Naive thymus-derived CD4-positive, alpha-beta T cell (primary cell): ENCODE measurements at places on chromosomes 11 and 22. TPM values are rescaled to one million over a fixed set of nuclear protein-coding genes. Genes with fewer than 3 reads are reported as not detected.

- DNase-seq = no peak
These were observed 40.9 kb downstream of the GAS2 start for GRCh38 chr11:22707119-22707899.

GRCh38 chr11:73298233-73298632 lies 9.8 kb upstream of the ARHGEF17 start:
- no peak for DNase-seq

DNA sequence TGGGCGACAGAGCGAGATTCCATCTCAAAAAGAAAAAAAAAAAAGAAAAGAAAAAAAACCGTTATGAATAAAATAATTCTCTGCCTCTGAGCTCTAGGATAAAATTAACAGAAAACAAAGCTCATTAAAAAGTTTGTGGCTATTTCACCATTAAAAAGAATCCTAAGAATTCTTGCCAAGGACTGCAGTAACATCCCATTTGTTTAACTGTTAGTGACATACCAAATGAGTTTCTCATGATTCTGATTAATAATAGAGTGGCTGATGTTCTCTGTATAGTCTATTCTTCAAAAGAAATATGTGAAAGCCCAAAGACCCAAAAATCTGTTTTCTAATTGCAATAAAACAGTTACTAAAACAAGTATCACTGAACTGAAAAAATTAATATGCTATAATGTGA lies 19.7 kb downstream of the CLNS1A start:
- no peak for DNase-seq

GRCh38 chr11:95736355-95736754 lies 53.2 kb downstream of the FAM76B start:
- no peak for DNase-seq

DNA sequence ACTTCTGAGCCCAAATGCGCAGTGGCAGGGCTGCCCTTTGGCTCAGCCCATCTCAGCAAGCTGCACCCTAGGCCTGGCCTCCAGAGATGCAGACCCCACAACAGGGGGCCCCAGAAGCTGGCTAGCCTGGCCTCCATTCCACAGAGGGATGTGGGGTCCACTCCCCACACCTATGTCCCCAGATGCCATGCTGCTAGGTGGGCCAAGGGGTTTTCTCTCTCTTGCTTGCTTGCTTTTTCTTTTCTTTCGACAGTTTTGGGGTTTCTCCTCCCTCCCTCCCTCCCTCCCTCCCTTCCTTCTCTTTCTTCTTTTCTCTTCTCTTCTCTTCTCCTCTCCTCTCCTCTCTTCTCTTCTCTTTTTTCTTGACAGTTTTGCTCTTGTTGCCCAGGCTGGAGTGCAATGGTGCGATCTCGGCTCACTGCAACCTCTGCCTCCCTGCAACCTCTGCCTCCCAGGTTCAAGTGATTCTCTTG lies 9.6 kb downstream of the SCARF2 start:
- DNase-seq = no peak

Gene GRAP2
- 134 and 145 TPM in 2 replicates for total RNA-seq

DNA sequence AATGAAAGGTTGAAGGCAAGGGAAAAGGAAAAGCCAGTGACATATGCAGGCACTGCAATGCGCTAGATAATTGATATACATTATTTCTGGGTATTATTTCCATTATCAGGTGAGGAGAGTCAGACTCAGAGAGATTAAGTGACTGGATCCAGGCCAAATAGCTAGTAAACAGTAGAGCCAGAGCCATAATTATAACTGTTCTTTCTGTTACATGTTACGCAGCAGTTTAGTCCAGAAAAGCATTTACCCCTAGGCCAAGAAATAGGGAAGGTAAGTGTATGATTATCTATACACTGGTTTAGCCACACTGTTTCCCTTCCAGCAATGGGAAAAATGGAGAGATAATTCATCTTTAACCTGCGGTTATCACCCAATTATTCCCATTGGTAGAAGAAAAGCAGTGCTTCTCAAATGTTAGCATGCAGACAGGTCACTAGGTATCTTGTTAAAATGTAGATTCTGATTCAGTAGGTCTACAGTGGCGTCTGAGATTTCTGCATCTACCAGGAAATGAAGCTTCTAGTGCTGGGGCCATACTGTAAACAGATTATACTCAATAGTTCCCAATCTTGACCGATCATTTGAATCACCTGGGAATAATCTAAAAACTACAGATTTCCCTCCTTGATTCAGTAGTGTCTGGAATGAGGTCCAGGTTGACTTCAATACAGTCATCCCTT lies 69.4 kb downstream of the RBFOX2 start:
- no peak for DNase-seq

DNA sequence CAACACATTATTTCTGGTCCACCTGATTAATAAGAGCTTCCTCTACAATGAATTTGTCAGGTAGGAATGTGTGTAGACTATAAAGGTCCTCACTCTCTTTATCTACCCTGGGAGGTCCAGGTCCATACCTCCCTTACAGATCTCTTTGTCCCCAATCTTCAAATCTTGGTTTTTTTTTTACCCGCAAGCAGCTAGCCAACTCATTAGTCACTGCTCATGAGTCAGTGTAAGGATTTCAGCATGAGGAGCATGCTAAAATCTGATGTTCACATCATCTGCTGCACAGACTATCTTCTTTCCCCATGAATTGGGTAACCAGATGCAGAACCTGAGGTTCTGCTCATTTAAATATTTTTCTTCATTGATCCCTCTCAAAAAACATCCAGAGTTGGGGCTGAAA lies 397.0 kb upstream of the ISX start:
- no peak for DNase-seq

- no peak for DNase-seq
These were observed 2.7 kb downstream of the RNH1 start for GRCh38 chr11:504053-504993.

DNA sequence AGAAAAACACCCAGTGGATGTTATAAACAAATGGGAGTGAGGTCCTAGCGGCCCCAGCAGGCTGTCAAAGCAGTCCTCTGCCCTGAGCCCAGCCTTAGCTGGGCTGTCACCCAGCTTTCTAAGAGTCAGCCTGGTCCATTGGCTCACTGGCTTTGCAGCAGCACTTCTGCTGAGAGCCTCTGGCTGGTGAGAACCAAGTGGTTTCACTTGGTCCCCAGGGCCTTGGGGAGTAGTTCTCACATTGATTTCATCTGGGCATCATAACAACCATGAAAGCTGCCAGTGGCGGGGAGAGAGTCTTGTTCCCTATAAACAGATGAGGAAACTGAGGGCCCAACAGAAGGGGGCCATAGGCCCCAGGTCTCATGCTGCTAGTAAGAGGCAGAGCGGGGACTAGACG lies 11.4 kb downstream of the SEC14L6 start:
- DNase-seq = no peak

Gene MOB2
- 38.4 and 38.5 TPM in 2 replicates for total RNA-seq

DNA sequence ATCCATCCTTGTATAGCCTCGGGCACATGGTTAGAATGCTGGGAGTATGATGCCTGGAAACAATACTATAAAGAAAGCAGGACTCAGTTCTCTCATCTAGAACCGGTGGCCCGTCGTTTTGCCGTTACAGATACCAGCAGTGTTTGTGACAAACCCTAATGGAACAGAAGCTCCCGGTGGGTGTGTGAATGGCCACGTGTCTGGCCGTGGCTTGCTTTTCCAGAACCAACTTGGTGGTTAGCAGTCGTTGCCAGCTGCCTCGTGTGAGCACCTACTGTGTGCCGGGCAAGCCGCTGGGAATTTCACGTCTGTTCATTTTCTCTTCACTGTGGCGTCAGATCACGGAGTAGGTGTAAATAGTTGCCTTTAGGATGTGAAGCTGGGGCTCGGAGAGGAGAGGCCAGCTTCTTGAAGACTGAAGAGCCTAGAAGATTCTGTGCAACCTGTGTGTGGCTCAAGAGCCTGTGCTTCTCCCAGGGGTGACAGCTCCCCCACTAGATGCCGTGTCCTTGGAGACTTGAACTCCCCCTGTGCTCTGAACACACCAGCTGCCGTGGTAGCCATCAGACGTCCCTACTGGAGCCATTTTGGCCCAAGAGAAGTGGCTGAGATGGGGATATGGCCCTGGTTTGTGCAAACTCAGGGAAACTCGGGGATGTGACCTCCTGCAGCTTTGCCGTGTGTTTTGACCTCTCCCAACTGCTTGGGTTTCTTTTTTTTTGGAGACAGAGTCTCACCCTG lies 57.5 kb upstream of the PPARA start:
- no peak for DNase-seq

- no peak for DNase-seq
These were observed 516 bp upstream of the SERPINH1 start for GRCh38 chr11:75561426-75562047.

Gene CRYBB3
- total RNA-seq = not detected

DNA sequence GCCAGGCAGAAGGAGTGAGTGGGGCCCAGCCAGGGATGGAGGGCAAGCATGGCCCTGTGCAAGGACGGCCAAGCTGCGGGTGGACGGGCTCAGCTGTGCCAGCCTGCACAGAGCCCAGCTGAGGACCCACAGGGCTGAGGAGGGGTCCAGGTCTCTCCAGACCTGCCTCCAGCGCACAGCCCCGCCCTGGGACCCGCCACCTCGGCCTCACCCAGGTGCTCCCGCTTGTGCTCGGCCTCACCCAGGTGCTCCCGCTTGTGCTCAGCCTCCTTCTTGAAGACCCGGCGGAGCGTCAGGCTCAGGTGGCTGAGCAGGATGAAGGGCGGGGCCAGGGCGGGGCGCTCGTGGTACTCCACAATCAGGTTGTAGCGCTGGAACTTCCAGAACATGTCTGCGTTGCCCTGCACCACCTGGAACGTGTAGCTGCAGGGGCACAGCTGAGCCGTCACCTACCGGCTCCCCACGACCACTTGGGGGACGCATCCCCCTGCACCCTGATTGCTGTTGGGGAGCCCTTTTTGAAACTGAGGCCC lies 6.4 kb downstream of the TSSC4 start:
- no peak for DNase-seq

- no peak for DNase-seq
These were observed 6.5 kb upstream of the UCP2 start for GRCh38 chr11:73989156-73989555.
